Activated CD4-positive, CD25-positive, alpha-beta regulatory T cell treated with anti-CD3 and anti-CD28 coated beads, Interleukin-2, amount 50 U/mL, for 16 hours (primary cell): ENCODE measurements at places on chromosomes 1 and 21.

DNA sequence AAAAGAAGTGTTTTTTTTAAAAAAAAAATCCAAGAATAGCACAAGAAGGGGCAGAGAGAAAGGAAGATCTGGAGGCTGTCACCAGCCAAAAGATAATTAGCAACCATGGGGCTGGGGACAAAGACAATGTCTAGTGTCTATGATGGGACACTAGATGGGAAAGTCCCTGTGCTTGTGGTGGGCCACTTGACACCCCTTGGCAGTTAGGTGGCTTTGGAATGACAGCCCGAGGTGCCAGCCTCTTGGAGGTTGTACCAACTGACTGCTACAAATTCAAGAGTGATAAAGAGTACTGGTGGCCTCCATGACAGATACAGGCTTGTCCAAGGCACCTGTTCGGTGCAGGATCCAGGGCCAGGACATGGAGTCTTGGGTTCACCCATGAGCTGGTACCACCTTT, 21.6 kb downstream of the ATP2B4 start:
- no peak for DNase-seq

GRCh38 chr1:208985231-208985630, 598.3 kb upstream of the CAMK1G start:
- DNase-seq, result no peak

- no peak for DNase-seq
Observed at GRCh38 chr1:55309053-55309452, 93.9 kb upstream of the USP24 start.

GRCh38 chr1:161085165-161085564, 4.2 kb downstream of the NECTIN4 start:
- no peak for DNase-seq

GRCh38 chr1:69129538-69129937, 438.2 kb upstream of the LRRC7 start:
- no peak for DNase-seq

DNA sequence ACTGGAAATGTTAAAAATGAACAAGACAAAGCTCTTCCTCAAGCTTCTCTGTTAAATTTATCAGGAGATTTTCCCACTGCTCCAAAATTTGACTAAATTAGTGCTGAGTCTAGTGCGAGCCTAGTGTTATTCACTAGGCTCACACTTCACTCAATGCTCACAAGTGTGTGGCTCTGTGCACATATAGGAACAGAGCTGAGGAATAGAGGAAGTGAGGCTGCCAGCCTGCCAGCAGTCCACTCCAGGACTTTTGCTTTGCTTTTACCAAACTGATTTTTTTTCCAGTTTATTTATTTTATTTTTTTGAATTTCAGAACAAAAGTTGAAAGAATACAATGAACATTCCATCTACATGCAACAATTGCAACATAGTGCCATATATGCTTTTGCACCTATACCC, 87.2 kb downstream of the VAV3 start:
- no peak for DNase-seq
